ENCODE measurements at places on chromosomes 1 and 21.

DNA sequence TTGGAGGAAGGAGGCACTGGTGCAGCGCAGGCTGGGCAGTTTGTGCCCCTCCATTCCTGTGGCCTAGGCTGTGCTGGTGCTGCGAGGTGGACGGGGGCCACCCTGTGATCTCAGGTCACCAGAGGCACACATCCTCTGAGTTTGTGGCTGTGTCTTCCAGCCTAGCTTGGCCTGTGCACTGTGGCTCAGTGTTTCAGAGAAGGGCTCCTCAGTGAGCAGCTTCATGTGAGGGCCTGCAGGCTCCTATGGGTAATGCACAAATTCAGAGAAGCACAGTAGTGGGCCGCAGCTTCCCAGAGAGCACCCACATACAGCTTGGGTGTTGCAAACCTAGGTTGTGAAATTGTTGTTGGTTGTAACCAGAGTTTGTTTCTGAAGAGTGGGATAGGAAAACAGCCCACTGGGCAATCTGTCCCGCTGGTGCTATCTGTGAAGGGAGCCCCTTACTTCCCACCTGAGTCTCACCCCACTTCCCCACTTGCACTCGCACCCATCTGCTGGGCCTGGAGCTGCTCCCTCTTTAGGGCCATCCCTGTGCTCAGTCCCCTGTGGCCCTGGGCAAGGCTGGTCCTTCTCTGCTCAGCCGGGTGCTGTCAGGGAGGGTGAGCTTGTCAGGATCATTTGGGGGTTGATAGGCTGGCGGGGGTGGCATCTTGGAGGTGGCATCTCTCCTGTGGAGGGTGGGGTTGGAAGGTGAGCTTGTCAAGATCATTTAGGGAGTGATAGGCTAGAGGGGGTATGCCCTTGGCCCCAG is 30.2 kb downstream of the SNAP47 start:
- no peak for DNase-seq

DNA sequence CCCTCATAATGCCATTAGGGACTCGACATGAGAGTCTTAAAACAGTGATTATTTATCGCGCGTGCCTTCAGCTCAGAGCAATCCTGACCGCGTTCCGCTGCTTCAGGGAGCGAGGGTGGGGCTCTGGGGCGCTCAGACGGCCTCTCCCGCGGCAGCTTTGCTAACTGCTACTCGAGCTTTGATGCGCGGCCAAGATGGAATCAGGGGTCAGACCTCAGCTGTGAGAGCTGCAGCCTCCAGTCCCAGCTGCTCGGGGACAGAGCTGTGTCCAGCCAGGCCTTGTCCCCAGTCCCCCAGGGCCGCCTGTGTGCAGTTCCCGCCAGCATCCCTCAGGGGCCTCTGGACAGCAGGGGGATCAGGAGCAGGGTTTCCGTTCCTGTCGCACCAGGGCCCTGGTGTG is 104.6 kb upstream of the TTC34 start:
- DNase-seq: no peak

DNA sequence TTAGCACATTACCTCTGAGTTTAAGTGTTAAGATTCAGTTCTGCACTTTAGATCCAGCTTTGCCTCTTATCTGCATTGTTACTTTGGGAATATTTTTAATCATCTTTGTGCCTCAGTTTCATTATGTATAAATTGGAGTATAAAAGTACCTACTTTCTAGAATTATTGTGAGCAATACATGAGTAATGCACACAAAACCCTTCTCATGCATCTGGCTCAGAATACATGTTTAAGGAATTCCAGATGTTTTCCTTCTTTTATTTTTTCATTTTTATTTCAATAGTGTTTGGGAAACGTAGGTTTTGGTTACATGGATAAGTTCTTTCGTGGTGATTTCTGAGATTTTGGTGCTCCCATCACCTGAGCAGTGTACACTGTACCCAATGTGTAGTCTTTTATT is 14.2 kb downstream of the C8A start:
- DNase-seq: no peak

GRCh38 chr21:15277466-15277865 is 212.7 kb upstream of the NRIP1 start:
- DNase-seq: no peak

- DNase-seq: no peak
Observed at GRCh38 chr1:178928976-178929375, 58.1 kb upstream of the ANGPTL1 start.

- DNase-seq: no peak
Observed at GRCh38 chr1:227730630-227731151, 4.4 kb downstream of the JMJD4 start.

DNA sequence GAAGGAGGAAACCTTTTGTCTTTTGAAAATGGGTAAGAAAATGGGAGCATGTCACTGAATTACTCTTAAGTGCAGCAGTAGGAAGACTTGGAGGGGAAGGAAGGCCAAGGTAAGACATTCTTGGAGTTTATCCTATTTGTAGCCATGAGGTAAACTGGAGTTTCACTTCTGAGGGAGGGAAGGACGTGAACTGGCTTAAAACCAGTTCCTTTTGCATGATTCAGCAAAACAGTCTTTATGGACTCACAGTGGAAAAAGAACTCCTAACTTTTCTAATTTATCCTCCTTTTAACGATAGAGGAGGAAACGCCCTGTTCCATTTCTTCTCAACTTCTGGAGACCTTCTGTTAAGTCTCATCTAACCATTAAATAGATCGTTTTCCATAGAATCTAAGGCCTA is 2.5 kb downstream of the PRDX6 start:
- DNase-seq: no peak

DNA sequence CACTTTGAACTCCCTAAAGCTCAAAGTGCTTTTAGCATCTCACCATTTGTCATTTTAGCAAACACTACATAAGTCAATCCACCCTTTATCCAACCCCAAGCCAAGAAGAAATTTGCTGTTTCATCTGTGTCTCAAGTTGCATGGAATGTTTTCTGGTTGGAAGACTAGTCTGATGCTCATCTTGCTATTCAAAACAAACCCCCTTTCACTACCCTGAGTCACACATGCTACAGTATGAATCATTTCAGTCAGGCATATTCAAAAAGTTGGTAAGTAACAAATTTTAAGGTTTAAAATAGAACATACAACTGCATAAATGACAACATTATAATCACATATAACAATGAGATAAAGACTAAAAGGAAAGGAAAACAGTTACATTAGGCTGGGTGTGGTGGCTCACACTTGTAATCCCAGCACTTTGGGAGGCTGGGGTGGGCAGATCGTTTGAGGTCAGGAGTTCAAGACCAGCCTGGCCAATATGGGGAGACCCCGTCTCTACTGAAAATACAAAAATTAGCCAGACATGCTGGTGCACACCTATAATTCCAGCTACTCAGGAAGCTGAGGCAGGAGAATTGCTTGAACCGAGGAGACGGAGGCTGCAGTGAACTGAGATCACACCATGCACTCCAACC is 38.7 kb downstream of the DSTYK start:
- no peak for DNase-seq

GRCh38 chr1:184972315-184973055 is 1.8 kb downstream of the NIBAN1 start:
- no peak for DNase-seq

- DNase-seq: no peak
Observed at GRCh38 chr1:223837206-223837605, 8.5 kb downstream of the TP53BP2 start.

DNA sequence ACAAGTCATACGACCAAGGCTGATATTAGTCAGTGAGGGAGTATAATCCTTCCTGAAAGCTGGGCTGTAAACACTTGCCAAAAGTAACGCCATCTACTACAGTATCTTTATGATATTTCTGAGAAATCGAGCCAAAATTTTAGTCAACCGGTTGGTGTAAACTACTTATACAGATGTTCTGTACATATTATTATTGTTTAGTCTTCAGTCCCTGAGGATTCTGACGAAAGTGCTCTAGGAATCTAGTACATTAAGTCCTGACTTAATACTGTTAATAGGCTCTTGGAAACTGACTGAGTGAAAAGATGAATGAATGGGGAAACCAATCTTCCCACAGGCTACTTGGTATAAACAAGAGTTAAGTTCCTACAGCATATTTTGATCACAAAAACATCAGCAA is 274.3 kb downstream of the USP25 start:
- no peak for DNase-seq

DNA sequence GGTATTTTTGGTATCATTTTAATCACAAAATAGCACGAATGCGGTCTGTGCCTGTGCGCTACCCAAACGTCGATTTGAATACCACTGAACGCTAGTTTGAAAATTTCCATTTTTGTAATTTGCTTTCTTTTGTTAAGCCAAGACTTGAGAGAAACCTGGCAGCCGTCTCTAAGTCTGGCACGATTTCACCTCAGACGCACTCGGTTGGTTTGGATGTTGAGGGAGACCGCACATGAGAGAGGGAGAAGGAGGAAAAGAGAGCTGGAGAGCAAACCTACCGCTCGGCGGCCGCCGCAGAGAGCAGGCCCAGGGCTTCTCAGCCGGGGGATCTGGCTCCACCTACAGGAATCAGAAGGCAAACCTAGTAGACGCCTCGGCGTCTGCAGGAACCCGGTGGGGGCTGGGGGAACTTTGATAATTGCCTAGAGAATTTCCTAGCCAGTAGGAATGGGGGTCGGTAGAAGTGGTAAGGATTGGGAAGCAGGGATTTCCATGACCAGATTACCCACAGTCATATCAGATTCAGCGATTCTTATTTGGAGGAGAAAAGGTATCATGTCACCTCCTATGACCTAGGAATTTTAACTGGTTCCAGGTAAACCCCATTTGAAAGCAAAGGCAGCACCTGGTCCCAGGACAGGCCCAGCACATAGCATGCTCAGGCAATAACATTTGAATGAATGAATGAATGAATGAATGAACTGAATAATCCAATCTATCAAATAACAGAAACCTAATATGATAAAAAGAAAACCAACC is 83.2 kb downstream of the TM2D1 start:
- peak; percentile 59 for DNase-seq

DNA sequence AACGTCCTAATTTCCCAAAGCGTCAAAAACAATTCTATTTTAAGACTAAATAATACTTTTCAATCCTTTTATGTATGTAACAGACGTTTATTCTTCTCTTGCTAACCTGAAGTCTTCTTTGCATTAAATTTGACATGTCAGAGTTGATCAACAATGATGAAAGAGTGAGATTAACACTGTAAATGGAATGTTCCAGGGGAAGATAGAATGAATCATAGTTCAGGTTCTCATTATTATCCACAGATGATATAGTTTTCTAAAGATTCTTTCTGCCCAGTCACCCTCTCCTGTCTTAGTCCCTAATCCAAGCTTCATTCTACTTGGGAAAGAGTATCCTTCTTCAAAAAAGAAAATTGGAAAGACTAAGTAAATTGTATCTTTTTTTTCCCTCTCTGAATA is 38.9 kb downstream of the SDCCAG8 start:
- DNase-seq: no peak

DNA sequence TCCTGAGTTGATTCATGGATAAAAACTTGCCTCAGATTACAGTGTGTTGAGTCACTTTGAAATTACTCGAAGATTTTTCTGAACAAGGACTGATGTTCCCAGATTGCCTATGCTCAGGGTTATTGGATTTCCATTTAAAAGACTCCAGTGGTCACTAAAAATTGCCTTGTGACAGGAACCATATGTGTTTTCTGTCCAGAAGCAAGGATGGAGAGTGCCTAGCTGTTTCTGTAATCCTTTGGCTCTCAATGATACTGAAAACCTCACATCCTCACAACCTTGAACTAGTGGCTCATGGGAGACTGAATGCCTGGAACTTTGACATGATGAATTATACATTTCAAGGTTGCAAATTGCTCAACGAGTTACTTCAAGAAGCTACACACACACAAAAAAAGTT is 1271.8 kb downstream of the BRINP3 start:
- no peak for DNase-seq

- DNase-seq: no peak
Observed at GRCh38 chr1:85027242-85027983, 20.9 kb downstream of the MCOLN3 start.

DNA sequence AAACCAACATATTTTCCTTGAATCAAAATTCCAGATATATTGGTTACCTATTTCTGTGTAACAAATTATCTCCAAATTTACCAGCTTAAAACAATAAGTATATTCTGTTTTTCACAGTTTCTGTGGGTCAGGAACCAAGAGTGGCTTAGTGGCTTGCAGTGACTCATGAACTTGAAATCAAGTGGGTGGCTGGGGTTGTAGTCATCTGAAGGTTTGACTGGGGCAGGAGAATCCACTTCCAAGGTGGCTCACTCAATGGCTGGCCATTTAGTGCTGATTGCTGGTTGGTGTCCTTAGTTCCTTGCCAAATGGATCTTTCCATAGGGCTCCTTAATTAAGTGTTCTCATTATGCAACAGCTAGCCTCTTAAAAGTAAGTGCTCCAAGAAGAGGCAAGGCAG is 43.8 kb downstream of the ALG14 start:
- DNase-seq: no peak

DNA sequence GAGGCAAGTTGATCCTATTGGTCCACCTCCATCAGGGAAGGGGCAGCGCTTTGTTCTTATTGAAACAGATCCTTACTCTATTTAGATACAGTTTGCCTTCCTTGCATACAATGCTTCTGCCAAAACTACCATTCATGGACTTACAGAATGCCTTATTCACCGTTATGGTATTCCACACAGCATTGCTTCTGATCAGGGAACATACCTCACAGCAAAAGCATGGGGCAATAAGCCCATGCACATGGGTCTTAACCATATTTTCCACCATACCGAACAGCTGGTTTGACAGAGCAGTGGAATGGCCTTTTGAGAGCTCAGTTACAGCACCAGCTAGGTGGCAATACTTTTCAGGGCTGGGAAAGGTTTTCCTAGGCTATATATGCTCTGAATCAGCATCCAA is 544.8 kb upstream of the ADGRL4 start:
- no peak for DNase-seq

DNA sequence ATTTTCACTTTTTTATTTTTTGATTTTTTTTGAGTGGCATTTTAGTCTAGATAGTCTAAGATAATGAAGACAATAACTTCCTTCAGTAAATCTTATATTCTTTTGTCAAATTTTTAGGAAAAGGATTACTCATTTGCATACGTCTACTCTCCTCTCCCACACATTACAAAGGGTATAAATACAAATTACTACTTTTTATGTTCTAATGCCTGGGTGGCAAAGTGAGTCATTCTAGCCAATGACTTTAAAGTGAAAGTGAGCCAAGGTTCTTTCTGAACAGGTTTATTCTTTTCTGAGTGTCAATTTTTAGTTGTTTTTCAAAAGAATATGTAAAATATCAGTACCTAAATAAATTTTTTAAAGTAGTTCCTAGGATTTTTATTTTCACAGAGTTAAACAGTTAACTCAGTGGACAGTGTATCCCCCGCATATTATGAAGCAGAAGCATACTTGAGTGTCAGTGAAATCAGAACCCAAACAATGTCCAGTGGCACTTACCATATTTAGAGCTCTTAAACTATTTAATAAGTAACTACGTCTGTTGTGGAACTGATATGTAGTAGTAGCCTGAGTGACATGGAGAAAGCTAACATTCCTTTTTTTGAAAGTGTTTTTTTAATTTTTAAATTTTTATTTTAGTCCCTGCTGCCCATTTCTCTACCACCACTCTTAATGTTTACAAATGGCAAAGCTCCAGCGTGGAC is 141.7 kb downstream of the PHTF1 start:
- DNase-seq: no peak

DNA sequence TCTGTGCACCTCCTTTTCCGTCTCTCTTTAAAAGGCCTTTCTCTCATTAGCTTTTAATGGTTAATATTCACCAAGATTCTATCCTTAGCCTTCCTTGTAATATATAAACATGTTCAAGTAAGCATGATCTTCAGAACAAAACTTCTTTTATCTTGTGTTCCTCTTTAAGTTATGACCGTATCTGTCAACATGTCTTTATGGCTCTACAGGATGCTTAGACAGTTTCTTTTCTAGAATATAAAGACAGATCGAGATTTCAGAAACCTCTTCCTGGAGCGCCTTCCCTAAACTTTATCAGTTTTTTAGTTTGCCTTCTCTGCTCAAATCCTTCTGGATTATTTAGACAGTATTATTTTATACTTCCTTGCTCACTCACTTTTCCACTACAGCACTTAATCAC is 7.2 kb downstream of the RO60 start:
- no peak for DNase-seq
